Aorta (tissue), 5 donors: ENCODE measurements at places on chromosomes 3 and 15. TPM values are rescaled to one million over a fixed set of nuclear protein-coding genes. Genes with fewer than 3 reads are reported as not detected.

DNA sequence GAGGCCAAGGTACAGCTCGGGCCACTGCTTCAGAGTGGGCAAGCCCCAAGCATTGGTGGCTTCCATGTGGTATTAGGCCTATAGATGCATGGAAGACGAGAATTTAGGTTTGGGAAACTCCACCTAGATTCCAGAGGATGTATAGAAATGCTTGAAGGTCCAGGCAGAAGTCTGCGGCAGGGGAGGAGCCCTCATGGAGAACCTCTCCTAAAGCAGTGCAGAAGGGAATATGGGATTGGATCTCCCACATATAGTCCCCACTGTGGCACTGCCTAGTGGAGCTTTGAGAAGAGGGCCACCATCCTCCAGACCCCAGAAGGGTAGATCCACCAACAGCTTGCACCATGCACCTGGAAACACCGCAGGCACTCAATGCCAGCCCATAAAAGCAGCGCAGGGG is 48.1 kb upstream of the XXYLT1 start:
- no peaks in the 10 kb centered on the region for H3K27me3 ChIP-seq
- H3K4me3 ChIP-seq: no peak overlapping the region
- DNase-seq: no peak
- H3K27ac ChIP-seq: no peak overlapping the region
- no peaks in the 10 kb centered on the region for H3K4me1 ChIP-seq

DNA sequence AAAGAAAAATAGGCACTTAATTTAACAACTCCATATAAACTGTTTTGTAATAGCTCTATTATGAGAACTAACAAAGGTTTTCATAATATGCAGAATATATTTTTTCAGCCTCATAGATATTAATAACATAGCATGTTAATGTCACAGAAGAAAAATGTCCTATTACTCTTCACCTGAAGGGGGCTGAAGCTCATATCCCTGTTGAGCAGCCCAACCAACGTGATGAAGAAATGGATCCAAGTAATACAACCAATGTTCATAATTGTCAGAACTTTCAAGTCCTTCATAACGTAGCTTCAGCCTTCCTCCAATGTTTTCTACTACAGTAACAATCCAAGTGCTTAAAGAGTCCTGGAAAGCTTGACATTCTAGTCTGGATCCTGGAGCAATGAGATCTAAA is 34.5 kb upstream of the STIMATE start:
- no peaks in the 10 kb centered on the region for H3K36me3 ChIP-seq
- H3K27me3 ChIP-seq: no peaks in the 10 kb centered on the region
- DNase-seq: no peak
- H3K4me1 ChIP-seq: no peaks in the 10 kb centered on the region
- no peak overlapping the region for H3K4me3 ChIP-seq

DNA sequence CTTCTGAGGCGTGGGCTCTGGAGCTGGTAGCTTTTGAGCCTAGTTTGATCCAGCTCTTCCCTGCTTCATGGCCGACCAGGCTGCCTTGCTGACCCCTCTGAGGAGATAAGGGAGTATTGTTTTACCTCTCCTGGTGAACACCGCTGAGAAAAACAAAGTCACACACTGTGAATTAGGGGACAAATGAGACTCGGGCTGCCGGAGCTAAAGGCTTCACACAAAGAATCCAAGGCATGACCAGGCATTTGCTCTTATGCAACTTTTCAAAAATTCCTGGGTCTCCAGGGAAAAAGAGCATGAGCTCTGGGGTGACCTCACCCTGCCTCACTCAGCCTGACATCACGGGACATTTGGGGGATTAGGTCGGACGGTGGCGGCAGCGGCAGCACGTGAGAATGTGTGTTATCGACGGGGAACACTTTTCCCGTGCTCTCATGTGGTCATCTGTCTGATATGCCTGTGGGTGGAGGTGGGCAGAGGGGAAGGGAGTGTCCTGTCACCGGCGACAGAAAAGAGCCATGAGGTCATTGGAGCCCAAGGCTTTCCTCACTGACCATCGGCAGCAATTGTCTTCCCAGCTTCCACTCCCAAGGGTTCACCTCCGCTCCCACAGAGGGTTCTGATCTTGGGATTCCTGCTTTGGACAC is 61.0 kb downstream of the TMEM44 start:
- peak; percentile 86 for DNase-seq
- no peaks in the 10 kb centered on the region for H3K27me3 ChIP-seq

DNA sequence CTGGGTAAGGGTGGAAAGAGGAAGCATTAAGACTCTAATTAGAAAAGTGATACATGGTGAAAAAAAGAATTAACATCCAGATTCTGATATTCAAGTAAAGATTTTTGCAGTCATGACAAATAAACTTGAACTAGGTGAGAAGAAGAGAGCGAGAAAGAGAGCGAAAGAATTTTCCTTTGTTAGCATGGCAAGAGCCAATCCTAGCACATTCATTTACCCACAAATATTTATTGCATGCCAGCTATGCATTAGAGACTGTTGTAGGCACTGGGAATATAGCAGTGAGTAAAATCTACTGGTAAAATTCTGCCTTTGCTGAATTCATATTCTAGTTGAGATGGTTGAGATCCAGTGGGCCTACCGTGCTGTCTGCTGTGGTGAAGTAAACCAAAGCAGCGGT is 177.9 kb upstream of the DPH6 start:
- no peak for DNase-seq
- H3K27ac ChIP-seq: no peak overlapping the region
- H3K4me1 ChIP-seq: no peaks in the 10 kb centered on the region
- no peak overlapping the region for H3K4me3 ChIP-seq
- H3K27me3 ChIP-seq: no peaks in the 10 kb centered on the region

GRCh38 chr3:177758126-177758525 is 560.8 kb upstream of the TBL1XR1 start:
- H3K27ac ChIP-seq: no peak overlapping the region
- H3K27me3 ChIP-seq: no peaks in the 10 kb centered on the region
- DNase-seq: no peak
- H3K4me1 ChIP-seq: no peaks in the 10 kb centered on the region
- no peaks in the 10 kb centered on the region for H3K36me3 ChIP-seq

GRCh38 chr3:72187131-72187530 is 402.2 kb upstream of the PROK2 start:
- DNase-seq: no peak
- no peaks in the 10 kb centered on the region for H3K36me3 ChIP-seq
- H3K4me1 ChIP-seq: no peaks in the 10 kb centered on the region
- H3K4me3 ChIP-seq: no peak overlapping the region
- H3K27ac ChIP-seq: no peak overlapping the region
- no peaks in the 10 kb centered on the region for H3K27me3 ChIP-seq

DNA sequence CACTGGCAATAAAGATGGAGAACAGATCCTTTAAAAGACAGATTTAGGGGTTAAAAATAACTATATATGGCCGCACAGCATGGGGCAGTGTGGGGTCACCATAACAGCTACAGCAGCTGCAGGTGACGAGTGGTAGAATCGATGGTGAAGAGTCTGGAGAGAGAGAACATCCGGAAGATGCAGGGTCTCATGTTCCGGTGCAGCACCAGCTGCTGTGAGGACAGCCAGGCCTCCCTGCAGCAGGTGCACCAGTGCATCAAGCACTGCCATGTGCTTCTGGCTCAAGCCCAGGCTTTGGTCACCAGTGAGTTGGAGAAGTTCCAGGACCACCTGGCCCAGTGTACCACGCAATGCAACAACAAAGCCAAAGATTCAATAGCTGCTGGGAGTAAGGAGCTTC is 93.7 kb upstream of the IMPG2 start:
- no peak overlapping the region for H3K4me3 ChIP-seq
- no peaks in the 10 kb centered on the region for H3K27me3 ChIP-seq
- no peak for DNase-seq
- no peaks in the 10 kb centered on the region for H3K36me3 ChIP-seq
- no peaks in the 10 kb centered on the region for H3K4me1 ChIP-seq

DNA sequence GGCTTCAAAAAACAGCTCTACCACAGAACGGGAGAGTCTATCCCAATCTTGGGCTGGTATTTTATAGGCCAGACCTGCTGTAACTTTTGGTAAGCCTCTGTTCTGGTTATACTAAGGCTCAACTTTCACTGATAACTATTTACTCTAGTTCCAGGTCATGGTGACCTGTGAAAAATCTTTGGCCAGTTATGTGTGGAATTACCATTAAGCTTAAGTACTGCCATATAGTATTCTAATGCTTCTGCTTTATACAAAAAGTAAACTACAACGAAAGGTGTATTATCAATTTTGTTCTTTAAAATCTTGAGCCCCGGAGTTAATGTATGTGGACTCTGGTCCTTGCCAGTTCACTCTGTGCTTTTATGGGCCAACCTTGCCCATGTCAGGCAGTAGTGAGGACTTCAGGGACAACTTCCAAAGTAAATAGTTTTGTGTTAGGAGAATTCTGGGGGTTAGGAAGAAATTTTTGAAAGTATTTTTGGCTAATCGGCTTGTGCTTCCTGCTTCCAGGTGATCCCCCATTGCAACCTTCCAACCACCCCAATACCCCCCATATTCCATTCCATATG is 6.4 kb downstream of the SIAH2 start:
- no peaks in the 10 kb centered on the region for H3K36me3 ChIP-seq
- no peak for DNase-seq
- no peak overlapping the region for H3K4me3 ChIP-seq
- no peak overlapping the region for H3K27ac ChIP-seq

- H3K4me3 ChIP-seq: no peak overlapping the region
- H3K27ac ChIP-seq: no peak overlapping the region
- DNase-seq: no peak
- H3K27me3 ChIP-seq: no peaks in the 10 kb centered on the region
- H3K36me3 ChIP-seq: no peaks in the 10 kb centered on the region
These were observed 9.8 kb upstream of the TXNRD3 start for GRCh38 chr3:126664591-126665214.

The RPS27L gene
- polyA plus RNA-seq: 367 TPM

The SV2B gene
- polyA plus RNA-seq: not detected

The SATB1 gene
- 17.0 TPM for polyA plus RNA-seq

The USP3 gene
- 28.9 TPM for polyA plus RNA-seq

The ZDHHC19 gene
- polyA plus RNA-seq: not detected

The SLITRK3 gene
- 0.03 TPM for polyA plus RNA-seq

The SLC6A1 gene
- polyA plus RNA-seq: 4.9 TPM

The RPL39L gene
- 35.0 TPM for polyA plus RNA-seq

The NDUFB5 gene
- polyA plus RNA-seq: 131 TPM

The OR5H6 gene
- not detected for polyA plus RNA-seq

The ECE2 gene
- polyA plus RNA-seq: not detected
